T-helper 2 cell treated with Interferon-gamma antibody and Interleukin-4, amounts not matched to agents 5 μg/mL and 100 μg/mL, for 36 hours (primary cell): ENCODE measurements at places on chromosomes 6 and 20.

DNA sequence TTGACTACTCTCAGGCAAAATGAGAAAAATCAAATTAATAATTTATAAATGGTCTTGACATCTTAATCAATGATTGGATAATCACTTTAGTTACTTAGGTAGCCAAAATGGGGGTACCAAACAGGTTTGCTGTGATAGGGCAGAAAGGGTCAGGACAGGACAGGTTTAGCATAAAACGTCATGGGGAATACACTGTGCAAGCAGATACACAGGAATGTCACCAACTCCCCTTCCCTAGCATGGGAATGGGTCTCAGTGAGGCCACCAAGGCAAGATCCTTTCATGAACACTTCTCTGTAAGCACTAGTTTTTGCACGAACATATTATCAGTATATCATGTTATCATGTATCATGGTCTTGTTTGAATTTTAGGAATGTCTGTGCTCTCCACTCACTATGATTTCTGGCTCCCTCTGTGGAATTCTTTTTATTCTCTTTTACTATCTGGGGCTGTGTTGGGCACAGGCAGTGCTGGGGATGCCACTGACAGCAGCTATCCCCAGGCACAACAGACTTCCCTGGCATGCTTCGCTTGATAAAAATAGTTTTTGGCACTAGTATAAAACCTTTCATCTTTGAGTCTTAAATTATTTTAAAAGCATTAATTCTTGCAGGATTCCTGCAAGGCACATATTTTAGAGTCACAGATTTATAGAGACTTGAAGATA lies 18.3 kb downstream of the PTCHD4 start:
- no peak for DNase-seq
- H3K4me3 ChIP-seq: no peak overlapping the region
- H3K27ac ChIP-seq: no peak overlapping the region

GRCh38 chr6:168641446-168641845 lies 200.5 kb downstream of the SMOC2 start:
- H3K27me3 ChIP-seq: no peaks in the 10 kb centered on the region
- no peak overlapping the region for H3K27ac ChIP-seq
- DNase-seq: no peak
- H3K36me3 ChIP-seq: no peaks in the 10 kb centered on the region

GRCh38 chr6:20900389-20901160 lies 366.3 kb downstream of the CDKAL1 start:
- peaks cover 14% of the 10 kb centered on the region for H3K36me3 ChIP-seq
- peaks cover 2% of the 10 kb centered on the region for H3K4me1 ChIP-seq
- no peak for DNase-seq
- H3K4me3 ChIP-seq: no peak overlapping the region
- H3K27ac ChIP-seq: no peak overlapping the region

DNA sequence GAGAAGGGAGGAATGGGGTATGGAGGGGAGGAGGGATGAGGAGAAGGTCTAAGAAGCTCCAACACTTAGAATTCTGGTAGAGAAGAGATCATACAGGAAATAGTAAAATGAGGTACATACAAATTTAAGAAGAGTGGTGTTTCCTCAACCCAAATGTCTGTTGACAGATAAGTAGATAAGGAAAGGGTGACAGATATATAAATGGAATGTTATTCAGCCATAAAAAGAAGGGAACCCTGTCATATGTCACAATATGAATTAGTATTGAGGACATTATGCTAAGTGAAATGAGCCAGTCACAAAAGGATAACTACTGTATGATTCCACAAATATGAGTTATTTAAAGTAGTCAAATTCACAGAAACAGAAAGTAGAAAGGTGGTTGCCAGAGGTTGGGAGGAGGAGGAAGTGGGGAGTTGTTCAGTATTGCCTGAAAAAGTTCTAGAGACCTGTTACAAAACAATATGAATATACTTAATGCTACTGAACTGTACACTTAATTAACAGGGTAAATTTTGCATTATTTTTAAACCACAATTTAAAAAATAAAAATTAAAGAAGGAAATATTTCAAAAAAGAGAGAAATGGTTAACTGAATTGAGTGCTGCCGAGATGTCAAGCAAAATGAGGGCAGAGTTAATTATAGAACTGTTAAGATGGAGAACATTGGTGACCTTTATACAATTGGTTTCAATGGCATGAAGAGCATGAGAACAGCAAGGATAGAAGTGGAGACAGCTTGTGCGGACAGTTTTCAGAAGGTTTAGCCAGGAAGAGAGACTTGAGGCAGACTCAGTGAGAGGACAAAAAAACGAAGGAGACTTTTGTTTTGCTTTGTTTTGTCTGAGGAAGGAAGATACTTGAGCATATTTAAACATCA lies 47.6 kb upstream of the ADGRF4 start:
- H3K36me3 ChIP-seq: no peaks in the 10 kb centered on the region
- no peaks in the 10 kb centered on the region for H3K27me3 ChIP-seq
- no peak for DNase-seq

DNA sequence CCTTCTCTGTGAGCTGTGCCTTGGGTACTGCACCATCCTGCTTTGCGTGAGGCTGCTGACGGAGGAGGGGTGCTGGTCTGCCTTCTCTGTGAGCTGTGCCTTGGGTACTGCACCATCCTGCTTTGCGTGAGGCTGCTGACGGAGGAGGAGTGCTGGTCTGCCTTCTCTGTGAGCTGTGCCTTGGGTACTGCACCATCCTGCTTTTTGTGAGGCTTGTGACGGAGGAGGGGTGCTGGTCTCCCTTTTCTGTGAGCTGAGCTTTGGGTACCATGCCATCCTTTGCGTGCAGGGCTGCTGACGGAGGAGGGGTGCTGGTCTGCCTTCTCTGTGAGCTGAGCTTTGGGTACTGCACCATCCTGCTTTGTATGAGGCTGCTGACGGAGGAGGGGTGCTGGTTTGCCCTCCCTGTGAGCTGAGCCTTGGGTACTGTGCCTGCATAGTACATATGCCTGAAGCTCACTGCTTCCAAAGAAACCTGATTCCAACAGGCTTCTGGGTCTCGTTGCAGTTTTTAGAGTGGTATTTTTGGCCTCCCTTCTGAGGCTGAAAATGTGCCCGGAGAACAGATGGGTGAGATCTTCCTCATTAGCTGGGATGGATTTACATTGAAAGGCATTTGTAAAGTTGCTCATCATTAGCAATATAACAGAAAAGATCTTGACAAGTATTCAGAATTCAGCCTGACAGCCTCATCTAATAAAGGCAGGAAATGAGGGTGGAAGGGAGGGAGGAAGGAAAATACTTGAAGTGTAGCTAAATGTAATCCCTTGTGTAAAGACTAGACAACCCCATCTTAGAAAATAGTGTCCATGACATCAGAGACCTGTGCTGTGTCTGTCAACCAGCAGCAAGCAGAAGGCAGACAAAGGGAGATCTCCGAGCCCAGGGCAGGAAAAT lies 46.8 kb upstream of the UNC93A start:
- H3K4me1 ChIP-seq: no peaks in the 10 kb centered on the region
- no peaks in the 10 kb centered on the region for H3K27me3 ChIP-seq
- no peak overlapping the region for H3K27ac ChIP-seq
- H3K36me3 ChIP-seq: no peaks in the 10 kb centered on the region

DNA sequence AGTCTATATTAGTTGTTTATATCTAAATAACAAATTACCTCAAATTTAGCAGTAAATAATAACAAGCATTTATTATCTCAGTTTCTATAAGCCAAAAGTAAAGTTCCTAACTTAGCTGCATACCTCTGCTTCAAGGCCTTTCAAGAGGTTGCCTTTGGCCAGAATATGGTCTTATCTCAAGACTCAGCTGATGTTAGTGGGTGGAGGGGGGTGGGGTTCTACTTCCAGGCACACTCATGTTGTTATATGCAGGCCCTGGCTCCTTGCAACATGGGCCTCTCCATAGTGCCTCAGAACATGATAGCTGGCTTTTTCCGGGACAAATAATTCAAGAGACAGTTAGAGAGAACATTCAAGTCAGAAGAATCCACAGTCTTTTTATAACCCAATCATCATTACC lies 266.0 kb downstream of the ADGRB3 start:
- H3K27ac ChIP-seq: no peak overlapping the region
- no peaks in the 10 kb centered on the region for H3K4me1 ChIP-seq
- no peaks in the 10 kb centered on the region for H3K36me3 ChIP-seq
- H3K4me3 ChIP-seq: no peak overlapping the region
- H3K27me3 ChIP-seq: no peaks in the 10 kb centered on the region

GRCh38 chr6:7534192-7534591 lies 7.3 kb upstream of the DSP start:
- H3K27me3 ChIP-seq: peaks cover 56% of the 10 kb centered on the region
- no peaks in the 10 kb centered on the region for H3K4me1 ChIP-seq
- no peaks in the 10 kb centered on the region for H3K36me3 ChIP-seq
- H3K27ac ChIP-seq: no peak overlapping the region

DNA sequence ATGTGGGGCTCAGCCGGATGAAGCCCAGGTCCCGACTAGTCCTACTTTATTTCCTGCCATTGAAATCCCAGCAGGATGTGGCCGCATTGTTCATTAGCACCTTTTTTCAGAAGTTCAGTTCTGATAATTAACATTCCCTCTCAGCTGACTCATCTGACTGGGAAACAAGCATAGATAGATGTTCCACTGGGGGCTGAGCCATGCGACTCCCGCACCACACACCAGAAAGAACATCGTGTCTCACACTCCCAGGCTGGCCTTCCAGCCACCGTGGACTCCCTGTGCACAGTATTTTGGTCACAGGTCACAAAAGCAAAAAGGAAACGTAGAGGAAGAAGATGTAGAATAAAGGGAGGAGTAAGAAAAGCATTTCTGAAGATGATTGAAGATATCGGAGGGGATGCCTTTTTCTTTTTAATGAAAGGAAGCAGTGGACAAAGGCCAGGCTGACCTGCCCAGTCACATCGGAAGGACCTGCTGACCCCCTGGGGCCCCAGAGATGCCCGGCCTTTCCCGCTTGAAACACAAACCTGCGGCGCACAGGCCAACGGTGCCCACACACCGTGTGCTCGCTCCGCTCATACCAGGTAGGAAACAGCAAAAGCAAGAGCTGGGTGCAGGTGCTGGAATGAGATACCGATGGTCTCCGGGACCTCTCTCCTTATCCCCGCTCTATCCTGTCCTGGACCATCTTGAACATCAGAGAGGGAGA lies 11.8 kb downstream of the RPS6KA2 start:
- no peak overlapping the region for H3K4me3 ChIP-seq
- peaks cover under 1% of the 10 kb centered on the region for H3K27me3 ChIP-seq
- H3K4me1 ChIP-seq: no peaks in the 10 kb centered on the region

DNA sequence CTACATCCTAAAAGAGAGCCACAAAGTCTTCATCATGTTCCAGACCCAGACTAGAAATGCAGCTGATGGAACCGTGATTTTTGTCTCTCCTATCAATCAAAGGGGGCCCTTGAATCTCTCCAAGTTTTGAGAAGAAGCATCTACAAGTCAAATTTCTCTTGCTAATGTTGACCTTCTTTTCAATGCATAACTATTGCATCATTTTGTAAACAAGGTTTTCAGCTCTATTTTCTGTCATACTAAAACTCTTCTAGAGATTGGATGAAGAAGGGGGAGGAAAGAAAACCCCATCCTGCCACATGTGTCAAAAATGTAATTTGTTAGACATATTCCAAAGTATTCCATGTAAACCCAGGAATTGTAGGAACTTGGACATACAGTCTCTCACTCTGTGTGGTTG lies 169.2 kb downstream of the LMBRD1 start:
- peaks cover 9% of the 10 kb centered on the region for H3K4me1 ChIP-seq
- H3K27ac ChIP-seq: no peak overlapping the region
- no peak overlapping the region for H3K4me3 ChIP-seq
- no peaks in the 10 kb centered on the region for H3K36me3 ChIP-seq
- DNase-seq: no peak

DNA sequence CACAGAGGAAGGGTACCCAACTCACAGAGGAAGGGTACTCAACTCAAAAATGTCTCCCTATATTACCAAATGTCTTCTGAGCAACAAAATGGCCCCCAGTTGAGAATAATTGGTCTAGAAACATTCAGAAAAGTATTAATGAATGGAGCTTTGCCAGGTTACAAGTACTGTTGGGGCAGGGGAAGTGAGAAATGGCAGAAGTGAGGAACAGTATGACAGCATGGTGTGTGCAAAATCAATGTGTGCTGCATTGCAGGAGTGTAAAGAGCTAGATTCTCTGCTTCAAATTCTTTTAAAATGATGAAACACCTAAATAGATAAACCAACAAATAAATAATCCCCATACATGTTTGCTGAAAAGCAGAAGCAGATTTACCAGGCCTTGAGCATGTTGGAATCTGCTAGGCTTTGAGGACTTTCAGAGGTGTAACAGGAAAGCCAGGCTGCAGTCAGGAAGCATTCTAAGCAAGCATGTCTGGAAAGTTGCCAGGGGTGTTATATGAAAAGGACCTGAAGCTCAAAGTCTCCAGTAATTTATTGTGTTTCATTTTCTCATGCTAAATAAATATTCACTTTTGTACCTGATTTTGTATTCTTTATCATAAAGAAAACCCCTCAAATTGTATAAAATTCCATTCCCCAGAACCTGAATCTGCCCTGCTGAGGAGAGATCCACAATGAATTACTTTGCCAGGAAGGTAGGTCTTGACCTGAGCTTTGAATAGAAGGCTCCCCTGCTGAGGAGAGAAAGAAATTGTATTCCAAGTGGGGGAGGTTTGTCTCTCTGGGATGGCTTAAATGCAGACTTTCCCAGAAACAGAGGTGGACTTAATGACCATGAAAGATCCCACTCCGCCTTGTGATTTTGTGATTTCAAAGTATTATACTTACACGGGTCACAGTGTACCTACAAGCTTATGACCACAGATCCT lies 265.0 kb upstream of the MARCKS start:
- H3K27me3 ChIP-seq: no peaks in the 10 kb centered on the region
- DNase-seq: no peak
- no peaks in the 10 kb centered on the region for H3K4me1 ChIP-seq
- H3K27ac ChIP-seq: no peak overlapping the region
- no peak overlapping the region for H3K4me3 ChIP-seq
- no peaks in the 10 kb centered on the region for H3K36me3 ChIP-seq

DNA sequence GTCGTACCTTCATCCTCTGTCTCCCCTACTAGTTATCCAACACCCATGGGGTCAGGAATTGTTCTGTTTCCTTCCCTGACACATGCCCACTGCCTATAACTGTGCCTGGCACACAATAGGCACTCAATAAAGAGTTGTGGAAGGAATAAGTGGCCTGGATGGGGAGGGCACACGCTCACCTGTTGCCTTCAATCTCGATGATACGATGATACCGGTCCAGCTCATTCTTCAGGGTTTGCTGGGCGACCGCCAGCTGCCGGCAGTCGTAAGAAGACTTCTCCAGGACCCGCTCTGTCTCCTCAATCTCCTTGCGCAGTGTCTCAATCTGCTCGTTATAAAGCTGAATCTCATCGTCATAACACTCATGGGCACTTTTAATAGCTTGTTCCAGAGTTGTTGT lies 32.5 kb downstream of the BFSP1 start:
- no peak overlapping the region for H3K27ac ChIP-seq
- H3K36me3 ChIP-seq: no peaks in the 10 kb centered on the region
- H3K27me3 ChIP-seq: peaks cover 14% of the 10 kb centered on the region
